Inflammatory macrophage (primary cell): ENCODE measurements at places on chromosomes 2 and 18.

GRCh38 chr2:241932899-241933178, 63.3 kb downstream of the RTP5 start:
- no peak for DNase-seq

GRCh38 chr2:143802242-143802641, 673.0 kb downstream of the ARHGAP15 start:
- no peak for DNase-seq

- no peak for DNase-seq
These were observed 75.2 kb downstream of the NBAS start for GRCh38 chr2:15485949-15486348.

DNA sequence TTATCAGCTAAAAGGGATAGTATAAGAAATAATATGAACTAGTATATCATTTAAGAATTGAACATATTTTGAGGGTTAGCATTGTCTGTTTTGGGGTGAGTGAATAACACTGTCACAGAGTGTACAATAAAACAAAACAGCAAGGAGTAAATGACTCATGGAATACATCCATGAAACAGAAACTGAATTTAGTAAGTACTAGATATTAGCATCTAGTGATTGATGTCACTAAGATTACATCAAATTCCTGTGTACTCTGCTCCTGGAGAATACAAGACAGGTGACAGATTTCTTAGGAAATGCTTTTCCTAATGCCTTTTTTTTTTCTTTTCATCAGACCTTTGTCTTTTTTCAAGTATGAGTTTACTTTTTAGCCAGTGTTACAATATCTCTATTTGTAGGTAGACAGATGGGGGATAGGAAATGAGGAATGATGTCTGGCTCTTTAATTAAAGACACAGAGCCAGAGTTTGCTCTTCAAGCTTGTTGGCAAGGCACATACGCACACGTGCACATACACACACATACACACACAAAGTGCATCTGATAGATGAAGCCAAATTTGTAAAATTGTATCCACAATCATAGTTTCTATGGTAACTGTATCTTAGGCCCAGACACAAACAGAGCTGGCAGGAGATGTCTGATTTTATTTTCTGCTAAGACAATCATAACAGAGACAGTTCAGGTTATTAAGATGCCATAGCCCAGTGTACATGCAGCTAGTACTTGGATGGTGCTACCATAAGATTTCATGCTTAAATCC, 138.2 kb upstream of the NRP2 start:
- no peak for DNase-seq

GRCh38 chr18:46324087-46324955, 220.1 kb downstream of the HAUS1 start:
- DNase-seq, result peak; percentile 81

DNA sequence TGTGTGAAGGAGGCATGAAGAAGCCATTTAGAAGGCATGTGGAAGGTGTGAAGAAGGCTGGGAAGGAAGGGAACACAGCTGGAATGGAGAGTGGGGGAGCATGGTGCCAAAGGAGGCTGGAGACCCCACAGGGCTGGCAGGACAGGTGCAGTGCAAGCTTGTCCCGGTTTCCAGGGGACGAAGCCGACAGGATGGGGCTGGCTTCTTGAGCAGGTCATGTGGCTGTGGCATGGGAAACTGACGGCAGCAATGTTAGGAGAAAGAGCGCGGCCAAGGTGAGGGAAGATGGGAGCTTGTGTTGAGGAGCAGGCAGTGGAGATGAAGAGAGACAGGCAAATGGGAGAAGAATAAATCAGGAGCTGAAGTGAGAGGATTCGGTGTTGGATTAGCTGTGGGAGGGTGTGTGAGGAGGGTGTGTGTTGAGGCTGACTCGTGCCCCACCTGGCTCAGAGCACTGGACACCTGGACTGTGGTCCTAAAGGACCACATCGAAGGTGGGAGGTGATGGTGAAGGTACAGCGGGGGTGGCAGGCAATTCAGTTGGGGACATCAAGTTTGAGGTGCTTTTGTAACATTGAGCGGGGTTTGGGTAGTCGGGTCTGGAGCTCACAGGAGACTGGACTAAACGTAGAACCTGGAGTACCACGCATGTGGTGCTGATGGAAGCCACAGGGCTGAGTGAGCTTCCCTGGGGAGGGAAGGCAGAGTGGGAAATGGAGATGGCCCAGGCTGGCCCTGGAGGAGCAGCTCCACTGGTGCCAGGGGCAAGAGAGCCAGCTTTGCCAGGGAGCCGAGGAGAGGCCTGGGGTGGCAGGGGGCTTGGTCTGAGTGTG, 165.6 kb upstream of the HDAC4 start:
- DNase-seq, result no peak

DNA sequence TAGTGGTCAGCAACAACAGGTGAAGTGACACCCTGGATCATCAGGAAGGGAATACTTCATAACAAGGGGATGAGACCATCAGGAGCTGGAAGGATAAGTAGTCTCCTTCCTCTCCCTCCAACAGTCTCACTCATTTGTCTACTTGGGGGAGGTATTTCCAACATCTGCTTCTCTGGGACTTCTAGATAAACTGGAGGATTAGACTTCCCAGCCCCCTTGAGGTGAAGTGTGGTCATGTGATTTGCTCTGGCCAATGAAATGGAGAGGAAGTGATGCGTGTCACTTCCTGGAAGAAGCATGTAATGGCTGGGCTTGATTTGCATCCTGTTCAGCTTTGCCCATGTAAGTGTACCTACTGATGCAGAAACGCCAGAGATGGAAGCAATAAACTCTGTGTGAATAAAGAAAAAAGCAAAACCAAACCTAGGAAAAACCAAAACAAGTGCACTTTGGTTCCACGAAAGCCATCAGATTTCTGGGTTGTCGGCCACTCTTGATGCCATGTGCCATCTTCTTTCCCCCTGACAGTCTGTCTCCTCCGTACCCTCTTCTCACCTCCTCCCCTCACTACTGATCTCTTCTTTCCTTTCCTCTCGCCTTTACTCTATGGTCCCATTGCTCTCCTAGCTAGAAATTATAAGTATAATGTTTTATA, 76.1 kb upstream of the DNMT3A start:
- DNase-seq, result no peak
